ENCODE measurements at places on chromosomes 5 and 9.

DNA sequence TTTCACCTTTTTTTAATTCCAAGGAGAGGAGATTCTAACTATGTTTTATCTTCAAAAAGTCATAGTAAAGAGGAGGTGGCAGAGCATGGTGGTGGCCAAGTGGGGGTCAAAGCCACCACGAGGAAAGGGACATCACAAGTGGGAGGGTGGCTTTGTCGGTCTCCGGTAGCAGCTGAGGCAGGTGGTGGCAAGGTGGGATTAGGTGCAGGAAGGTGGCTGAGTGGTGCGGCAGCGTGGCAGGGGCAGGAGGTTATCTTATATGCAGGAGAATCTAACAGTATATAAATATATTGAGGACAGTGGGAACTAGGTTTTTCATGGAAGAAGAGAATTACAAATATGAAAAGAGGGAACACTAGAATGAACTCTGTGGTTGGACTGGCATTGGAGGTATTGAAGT, 196.8 kb downstream of the FSTL4 start:
- DNase-seq: no peak

DNA sequence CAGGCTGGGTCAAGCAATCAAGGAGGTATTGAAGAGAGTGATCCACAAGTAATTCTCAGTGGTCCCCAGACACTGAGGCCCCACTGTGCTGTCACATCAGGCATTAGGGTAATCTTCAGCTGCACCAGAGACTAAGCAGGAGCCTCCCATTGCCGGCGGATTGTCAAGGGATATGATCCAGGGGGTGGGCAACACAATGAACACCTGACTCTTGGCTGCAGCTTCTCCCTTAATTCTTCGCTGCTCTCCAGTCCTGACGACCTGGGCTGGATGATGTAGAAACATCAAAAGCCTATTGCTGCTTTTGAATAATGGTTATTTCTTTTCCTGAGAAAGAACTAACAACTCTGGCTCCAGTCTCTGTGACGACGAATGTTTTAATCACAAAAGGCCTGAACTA, 78.4 kb upstream of the IFNK start:
- no peak for DNase-seq

- DNase-seq: no peak
These were observed 22.8 kb upstream of the FUBP3 start for GRCh38 chr9:130556396-130557076.

- no peak for DNase-seq
These were observed 10.9 kb downstream of the CDH18 start for GRCh38 chr5:19977099-19977498.

DNA sequence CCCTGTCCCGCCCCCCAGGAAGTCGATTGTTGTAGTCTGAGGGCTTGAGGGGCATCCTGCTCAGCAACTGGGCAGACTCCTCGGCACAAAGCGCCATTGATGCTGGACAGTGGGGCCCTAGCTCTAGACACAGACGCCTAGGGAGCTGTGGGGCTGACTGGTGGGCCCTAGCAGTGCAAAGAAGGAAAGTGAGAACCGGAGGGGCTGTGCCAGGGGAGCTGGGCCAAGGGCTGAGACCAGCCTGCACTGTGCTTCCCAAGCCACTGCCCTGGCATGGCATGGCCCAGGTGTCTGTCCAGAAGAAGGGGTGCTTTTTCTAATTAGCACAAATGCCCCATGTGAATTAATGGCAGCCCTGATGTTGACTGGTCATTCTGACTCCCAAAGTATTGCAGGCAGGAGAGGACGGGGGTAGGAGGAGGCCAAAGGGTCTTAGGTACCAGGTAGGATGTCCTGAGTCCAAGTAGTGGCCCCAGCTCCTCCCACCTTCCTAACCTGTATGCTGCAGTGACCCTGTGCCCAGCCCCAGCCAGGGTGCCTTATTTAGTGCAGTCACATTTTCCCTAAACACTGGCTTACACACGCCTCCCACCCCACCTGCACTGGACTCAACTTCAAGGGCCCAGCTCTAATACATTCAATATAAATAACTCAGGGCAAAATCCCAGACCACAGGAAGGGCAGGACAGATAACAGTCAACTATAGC, 15.9 kb downstream of the TCF7 start:
- no peak for DNase-seq

- DNase-seq: no peak
These were observed 3.6 kb downstream of the SVEP1 start for GRCh38 chr9:110575945-110576344.

- no peak for DNase-seq
These were observed 205.9 kb downstream of the EFNA5 start for GRCh38 chr5:107464876-107465275.

DNA sequence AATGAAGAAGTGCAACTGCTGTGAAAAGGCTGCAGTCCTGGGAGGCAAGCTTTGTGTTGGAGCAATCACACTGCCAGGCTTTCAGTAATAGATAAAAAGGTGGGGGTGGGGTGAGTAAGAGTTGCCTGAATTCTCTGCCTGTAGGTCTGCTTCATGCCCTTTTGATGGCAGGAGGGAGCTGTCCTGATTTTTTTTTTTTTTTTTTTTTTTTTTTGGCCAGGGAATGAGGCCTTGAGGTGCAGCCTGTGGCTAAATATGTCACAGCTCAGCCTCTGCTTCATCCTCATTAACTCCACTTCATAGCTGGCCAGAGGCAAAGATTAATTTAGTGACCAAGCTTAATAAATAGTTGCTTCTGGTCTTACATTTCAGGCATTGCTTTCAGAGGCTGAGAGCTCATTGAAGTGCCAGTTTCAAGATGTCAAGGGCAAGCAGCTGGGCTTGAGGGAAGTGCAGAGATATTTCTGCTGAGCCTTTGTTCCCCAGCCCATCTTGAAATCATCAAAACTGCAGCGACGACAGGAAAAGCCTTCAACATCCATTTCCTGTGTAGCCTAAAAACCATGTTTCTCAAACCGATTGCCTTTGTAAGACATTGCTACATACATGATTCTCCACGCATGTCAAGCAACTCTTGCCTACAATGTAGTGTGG, 134.7 kb downstream of the MACIR start:
- no peak for DNase-seq

GRCh38 chr9:73118286-73118685, 33.4 kb upstream of the ANXA1 start:
- no peak for DNase-seq

- DNase-seq: no peak
These were observed 189.9 kb downstream of the DEPDC1B start for GRCh38 chr5:60510049-60510448.

- no peak for DNase-seq
These were observed 350.0 kb upstream of the ISL1 start for GRCh38 chr5:51033215-51033614.

DNA sequence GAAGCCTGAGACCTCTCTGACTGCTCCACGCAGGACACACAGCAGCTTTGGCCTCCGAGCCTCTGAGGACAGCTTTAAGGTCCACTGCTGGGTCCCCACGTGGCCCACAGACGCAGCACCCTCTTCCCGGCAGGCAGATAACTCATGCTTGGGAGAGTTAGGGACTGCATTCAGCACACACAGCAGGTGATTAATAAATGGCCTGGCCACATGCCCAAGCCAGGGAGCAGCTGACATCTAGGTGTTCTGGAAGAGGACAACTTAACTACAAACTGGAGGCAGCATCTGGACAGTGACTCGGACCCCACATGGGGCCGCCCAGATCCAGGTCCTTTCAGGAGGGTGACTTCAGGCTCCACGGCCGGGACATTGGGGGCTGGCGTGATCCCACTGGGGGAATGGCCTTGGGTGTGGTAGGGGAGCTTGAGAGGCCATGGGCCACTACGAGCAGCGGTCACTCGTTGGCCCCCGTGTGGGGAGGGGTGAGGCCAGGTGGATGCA, 11.3 kb downstream of the NINJ1 start:
- DNase-seq: no peak

GRCh38 chr5:154485096-154485491, 7.1 kb upstream of the HAND1 start:
- DNase-seq: no peak

- DNase-seq: no peak
These were observed 169.2 kb upstream of the TARS1 start for GRCh38 chr5:33271606-33272005.

DNA sequence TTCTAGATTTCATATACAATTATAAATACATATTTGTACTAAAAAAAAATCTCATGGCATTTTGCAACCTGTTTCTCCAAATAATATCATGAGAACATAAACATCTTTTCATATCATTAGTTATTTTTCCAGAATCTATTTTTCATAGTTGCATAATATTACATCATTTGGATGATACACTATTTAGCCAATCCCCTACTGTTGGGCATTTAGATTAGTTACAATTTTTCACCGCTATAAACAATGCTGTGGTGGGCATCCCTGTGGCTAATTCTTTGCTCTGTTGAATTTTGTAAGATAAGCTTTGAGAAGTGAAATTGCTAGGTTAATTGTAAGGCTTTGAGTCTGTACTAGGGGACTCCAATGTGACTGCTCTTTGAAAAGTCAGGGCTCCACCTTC, 2.2 kb upstream of the FOXI1 start:
- no peak for DNase-seq

GRCh38 chr5:34582371-34582770, 73.8 kb upstream of the RAI14 start:
- DNase-seq: no peak

- DNase-seq: no peak
These were observed 12.0 kb downstream of the FBP1 start for GRCh38 chr9:94627287-94627686.

DNA sequence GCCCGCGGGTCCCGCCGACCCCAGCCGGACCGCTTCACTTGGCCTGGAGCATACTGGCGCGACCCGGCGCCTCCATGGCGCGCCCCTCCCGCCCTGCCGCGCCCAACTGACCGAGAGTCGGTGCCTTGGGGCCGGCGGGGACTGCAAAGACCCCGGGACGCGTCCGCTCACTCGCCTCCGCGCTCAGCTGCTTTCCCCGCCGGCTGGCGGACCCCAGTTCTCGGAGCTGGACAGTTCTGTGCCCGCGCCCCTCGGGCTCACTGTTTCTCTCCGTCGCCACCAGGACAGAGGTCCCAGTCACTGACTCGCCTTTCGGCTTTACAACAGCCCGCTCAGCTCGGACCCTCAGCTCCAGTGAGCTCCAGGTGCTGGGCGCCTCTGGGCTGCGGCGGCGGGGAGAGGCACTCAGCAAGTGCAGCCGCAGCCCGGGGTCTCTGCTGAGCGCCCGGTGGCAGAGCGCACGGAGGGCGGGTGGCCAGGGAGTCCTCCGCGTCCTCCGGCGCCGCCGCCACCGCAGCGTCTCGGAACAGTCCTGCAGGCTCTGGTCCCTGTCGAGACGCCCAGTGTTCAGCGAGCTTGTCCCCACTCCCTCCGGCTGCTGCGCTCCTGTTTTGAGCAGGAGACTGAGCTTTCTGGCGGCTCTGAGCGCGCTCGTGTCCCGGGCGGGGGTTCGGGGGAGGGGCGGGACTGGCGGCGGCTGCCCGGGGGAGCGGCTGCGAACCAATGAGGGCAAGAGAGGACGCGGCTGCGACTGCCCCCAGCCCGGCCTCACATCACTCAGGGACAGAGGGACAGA, at the start of gene SMIM32:
Gene SMIM32 (minus strand): TSS at position 637 of the 796 bp plus-strand sequence. CDS start 638 bp downstream, outside the sequence.
- DNase-seq: no peak
